H1 (cell line): ENCODE measurements at places on chromosomes 12 and 14. TPM values are rescaled to one million over a fixed set of nuclear protein-coding genes. Genes with fewer than 3 reads are reported as not detected.

Gene GALNT9
- total RNA-seq = 2.0 and 3.3 TPM in 2 replicates

Gene KIF5A
- total RNA-seq = 21.9 and 22.8 TPM in 2 replicates

GRCh38 chr12:11805680-11806079 lies 156.2 kb downstream of the ETV6 start:
- H3K4me3 ChIP-seq = no peak overlapping the region
- H3K27ac ChIP-seq = no peak overlapping the region
- 0 out of 2 replicates have a peak, but pooled peaks cover 2% of the 10 kb centered on the region for H3K4me1 ChIP-seq
- H3K27me3 ChIP-seq = no peaks in the 10 kb centered on the region
- no peak for DNase-seq
- H3K36me3 ChIP-seq = no peaks in the 10 kb centered on the region

DNA sequence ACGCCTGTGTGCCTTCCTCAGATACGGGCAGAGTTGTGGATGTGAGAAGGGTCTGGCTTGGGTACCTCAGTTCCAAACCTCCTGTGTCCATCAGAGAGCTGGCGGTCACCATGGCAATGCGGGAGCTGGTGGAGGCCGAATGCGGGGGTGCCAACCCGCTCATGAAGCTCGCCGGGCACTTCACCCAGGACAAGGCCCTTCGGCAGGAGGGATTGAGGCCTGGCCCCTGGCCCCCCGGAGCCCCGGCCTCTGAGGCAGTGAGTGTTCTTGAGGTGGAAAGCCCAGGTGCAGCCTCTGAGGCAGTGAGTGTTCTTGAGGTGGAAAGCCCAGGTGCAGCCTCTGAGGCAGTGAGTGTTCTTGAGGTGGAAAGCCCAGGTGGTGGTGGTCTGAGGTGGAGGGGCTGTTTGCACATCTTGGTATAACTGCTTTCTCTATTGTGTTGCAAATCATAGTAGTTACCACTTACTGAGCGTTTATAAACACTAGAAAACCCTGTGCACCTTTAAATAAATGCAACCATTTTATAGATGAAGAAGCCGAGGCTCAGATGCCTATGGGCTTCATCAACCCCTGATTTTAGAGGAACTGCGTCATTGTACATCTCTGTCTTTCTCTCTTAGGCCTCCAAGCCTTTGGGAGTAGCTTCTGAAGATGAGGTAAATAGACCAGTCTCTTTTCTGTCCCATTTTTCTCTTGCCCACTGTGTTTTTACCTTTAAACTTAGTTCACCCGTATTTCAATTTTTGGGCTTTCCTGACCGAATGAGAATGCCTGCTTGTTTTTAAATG lies 976 bp downstream of the PEX5 start:
- H3K36me3 ChIP-seq = no peaks in the 10 kb centered on the region; the same call in none of the 2 replicates
- no peak for DNase-seq
- H3K27me3 ChIP-seq = no peaks in the 10 kb centered on the region
- no peak overlapping the region; the same call in 1 of the 2 replicates for H3K27ac ChIP-seq
- H3K4me3 ChIP-seq = peak overlapping the region; percentile 62

- H3K36me3 ChIP-seq = no peaks in the 10 kb centered on the region
- H3K27me3 ChIP-seq = no peaks in the 10 kb centered on the region
- no peak overlapping the region for H3K27ac ChIP-seq
- H3K4me3 ChIP-seq = no peak overlapping the region
- DNase-seq = no peak
Observed at GRCh38 chr12:96371790-96372699, 28.2 kb downstream of the CDK17 start.
